ENCODE measurements at places on chromosomes 7 and 10.

GRCh38 chr10:74888962-74889661 is 62.7 kb downstream of the KAT6B start:
- DNase-seq: no peak

GRCh38 chr10:29607576-29607975 is 27.2 kb downstream of the SVIL start:
- no peak for DNase-seq

GRCh38 chr7:24743471-24743870 is 13.8 kb downstream of the GSDME start:
- DNase-seq: no peak

DNA sequence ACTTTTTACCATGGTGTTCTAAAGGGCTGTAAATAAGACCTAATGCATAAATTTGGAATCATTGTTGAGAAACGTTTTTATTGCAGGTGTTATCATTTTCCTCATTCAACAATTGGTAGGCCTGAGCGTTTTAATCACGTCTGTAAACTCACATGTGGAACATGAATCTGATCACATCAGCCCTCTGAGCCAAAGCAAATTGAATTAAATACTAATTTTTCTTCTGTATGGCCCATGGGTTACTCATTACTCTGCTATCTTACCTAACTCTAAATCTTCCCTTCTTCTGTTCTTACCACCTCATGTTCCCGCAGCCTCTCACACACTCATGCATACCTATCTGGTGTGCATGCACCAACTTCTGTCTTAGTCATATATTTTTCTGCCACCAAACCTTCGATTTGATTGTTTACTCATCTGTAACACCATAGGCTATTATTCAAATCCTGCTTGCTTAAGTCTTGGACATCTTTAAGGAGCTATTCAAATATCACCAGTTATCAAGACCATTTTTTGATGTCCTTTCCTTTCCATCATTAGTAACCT is 82.3 kb downstream of the NXPH1 start:
- no peak for DNase-seq

- DNase-seq: no peak
These were observed 47.0 kb downstream of the FOXL3 start for GRCh38 chr7:336810-337566.

Measured in NCI-H2107 (cell line).